Activated CD4-positive, alpha-beta T cell treated with anti-CD3 and anti-CD28 coated beads for 24 hours (primary cell): ENCODE measurements at places on chromosomes 2 and 18.

- DNase-seq = no peak
These were observed 17.9 kb downstream of the B3GNT7 start for GRCh38 chr2:231413456-231413855.

DNA sequence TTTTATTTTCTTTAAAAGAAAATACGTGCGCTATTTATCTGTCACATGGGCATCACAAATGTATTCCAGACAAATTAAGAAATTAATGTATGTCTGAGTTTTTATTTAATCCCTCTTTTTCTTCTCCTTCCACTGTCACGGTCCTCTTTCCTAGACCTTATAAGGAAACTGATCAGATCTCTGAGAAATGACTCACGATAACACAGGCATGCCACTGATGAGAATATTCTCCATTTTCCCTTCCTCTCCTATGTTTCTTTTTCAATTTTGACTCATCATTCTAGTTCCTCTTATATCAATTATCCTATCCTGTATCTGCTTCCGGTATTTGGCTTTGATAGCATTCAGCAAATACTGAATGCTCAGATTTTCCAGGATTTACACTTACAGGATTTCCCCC lies 121.8 kb downstream of the DSC3 start:
- no peak for DNase-seq

DNA sequence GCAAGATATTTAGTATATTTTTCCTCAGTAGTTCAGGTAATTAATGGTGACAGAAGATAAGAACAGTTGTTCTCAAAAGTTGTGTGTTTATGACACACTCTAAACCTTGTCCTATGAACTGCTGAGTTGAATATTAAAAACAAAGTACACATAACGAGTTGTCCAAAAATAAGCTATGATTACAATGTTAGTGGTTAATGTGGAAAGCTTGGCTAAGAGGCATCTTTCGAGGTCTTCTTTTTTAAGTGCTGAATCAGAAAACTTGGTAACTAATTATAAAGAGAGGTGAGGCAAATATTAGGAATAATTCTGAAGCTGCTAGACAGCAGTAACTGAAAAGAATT lies 1088.7 kb downstream of the SUCLG1 start:
- DNase-seq = no peak

DNA sequence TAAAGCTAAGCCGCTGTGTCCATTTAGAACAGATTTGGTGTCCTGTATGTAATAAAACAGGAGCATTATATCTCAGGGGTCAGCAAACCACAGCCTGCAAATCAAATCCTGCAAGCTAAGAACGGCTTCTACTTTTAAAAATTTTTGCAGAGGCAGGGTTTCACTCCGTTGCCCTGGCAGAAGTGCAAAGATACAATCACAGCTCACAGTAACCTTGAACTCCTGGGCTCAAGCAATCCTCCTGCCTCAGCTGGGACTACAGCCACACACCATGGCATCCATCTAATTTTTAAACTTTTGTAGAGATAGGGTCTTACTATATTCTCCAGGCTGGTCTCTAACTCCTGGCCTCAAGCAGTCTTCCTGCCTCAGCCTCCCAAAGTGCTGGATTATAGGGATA lies 28.6 kb upstream of the NPC1 start:
- DNase-seq = no peak

- DNase-seq = no peak
These were observed 1.7 kb downstream of the ECEL1 start for GRCh38 chr2:232485757-232486557.

DNA sequence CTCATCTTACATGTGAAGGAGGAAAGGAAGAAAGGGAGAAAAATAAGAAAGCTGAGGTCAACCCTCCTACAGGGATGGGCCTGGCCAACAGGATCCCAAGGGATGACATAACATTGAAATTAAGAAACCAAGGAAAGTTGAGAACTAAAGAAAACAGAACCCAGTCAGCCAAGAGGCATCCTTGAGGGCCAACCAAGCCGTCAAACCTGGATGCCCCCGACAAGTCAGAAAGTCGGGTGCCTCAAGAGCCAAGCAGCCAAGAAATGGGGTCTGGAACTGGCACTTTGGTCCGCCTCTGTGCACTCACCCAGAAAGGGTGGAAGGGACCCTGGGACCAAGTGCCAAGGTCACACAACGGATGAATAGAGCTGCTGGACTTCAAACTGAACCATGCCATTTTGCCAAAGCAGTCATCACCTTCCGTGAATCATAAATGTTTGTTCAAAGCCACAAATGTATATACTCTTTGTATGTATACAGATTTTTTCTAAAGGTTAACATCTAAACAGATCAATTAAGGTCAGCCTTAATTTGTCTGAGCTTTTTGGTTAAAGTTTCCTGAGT lies 27.0 kb upstream of the PTPN4 start:
- DNase-seq = no peak

GRCh38 chr2:49194701-49195100 lies 40.4 kb upstream of the FSHR start:
- no peak for DNase-seq

DNA sequence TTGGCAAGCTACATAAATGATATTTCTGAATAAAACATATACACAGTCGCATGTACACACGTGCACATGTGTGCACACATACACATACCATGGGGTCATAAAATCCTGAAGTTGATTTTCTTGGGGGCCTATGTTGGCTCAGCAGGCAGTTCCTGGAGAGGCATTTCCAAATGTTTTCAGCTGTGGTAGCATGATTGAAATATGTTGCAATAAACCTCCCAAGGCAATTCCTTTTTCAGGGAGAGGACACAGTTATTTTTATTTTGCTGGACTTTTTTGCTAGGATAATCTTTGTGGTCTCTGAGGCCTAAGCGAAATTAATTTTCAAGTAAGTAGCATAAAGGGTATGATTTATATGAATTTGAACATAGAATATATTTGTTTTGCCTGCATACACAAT lies 126.7 kb upstream of the LTBP1 start:
- no peak for DNase-seq

DNA sequence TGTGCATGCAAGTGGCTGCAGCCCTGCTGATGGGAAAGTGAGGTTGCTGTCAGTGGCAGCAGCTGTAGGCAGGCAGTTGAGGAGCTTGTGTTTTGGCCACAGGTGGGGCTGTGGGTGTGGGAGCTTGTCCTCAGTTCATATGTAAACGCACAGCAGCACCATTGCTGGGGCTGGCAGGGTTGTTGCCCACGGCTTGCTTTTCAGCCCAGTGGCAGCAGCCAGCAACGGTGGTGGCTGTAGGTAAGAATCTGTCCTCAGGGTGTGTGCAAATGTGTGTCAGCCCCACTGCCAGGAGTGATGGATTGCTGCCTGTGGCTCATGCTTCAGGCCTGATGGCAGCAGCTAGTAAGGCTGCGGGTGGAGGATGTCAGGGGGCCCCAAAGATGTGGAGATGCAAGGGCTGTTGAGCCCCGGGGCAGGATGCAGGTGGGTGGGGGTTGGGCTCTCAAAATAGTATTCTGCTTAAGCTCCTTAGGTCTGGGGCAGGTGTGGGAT lies 141.3 kb upstream of the THUMPD2 start:
- no peak for DNase-seq

GRCh38 chr18:61596296-61596695 lies 263.1 kb downstream of the CDH20 start:
- DNase-seq = no peak

DNA sequence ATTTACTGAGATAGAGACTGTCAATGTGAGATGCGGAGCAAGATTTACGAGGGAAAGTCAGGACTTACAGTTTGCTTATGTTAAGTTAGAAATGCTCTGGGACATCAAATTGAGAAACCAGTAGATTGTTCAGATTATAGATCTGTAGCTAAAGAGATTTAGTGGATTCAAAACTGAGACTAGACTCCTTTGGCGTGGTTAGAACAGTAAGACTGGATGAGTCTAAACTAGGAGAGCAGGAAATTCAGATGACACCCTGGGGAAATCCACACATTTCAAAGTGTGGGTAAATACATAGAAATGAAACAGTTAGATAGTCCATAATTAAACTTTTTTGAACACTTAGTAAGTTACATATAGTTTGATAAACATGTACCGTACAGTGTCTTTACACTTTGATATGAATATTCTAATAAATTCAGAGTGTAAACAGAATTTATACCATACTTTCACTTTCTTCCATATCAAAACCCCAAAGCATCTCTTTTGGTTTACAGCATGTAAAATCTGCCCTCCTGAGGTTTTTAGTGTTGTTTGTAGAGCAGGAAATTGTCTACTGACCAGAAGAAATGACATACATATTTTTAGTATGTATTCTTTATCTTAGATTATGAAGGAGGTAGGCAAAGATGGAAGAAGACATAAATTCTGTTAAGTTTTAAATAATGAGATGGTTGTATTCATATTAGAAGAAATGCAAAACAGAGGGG lies 231.5 kb downstream of the NYAP2 start:
- DNase-seq = no peak

DNA sequence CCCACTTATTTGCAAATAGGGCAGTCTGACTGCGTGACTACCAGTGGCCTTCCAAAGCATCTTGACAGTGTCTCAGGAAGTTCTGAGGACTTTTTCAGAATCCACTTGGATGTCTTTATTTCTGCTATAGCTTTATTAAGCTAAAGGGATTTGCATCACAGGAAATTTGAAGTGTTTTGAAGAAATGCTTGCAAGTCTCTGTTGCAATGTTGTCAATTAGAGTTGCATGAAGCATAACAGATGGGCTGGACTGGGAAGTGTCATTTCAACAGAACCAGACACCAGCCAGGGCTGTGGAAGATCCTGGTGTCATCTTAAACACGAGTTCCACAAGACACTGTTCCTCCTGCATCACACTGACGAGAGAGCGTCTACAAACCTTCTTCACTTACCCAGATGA lies 224.5 kb downstream of the EN1 start:
- no peak for DNase-seq

- DNase-seq = no peak
These were observed 15.4 kb downstream of the BCL11A start for GRCh38 chr2:60538101-60538500.

- DNase-seq = no peak
These were observed 182.3 kb downstream of the RDH14 start for GRCh38 chr2:18378020-18378653.

- no peak for DNase-seq
These were observed 66.1 kb downstream of the TMEFF2 start for GRCh38 chr2:192128655-192129054.

GRCh38 chr2:104834431-104835153 lies 19.3 kb upstream of the POU3F3 start:
- no peak for DNase-seq

DNA sequence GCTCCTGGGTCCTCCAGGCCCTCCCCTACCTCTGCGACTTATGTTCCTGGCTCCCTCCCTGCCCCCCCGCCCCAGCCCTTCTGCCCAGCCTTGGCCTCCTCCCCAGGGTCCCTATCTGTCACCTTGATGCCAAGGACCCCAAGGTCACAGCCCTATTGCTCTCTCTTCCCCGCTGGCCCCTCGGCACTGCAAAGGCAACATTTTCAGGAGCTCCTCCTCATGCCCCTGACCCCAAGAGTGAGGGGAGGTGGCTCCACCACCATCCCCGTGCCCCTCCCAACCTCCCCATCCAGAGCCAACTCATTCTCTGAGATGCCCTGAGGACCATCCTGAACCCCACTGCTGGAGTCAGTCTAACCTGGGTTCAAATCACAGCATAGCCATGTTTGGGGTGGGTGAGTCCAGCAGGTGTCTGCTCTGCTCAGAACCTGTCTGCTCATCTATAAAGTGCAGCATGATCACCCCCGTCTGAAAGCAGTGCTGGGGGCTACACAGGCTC lies 11.7 kb downstream of the LIMS2 start:
- DNase-seq = no peak

DNA sequence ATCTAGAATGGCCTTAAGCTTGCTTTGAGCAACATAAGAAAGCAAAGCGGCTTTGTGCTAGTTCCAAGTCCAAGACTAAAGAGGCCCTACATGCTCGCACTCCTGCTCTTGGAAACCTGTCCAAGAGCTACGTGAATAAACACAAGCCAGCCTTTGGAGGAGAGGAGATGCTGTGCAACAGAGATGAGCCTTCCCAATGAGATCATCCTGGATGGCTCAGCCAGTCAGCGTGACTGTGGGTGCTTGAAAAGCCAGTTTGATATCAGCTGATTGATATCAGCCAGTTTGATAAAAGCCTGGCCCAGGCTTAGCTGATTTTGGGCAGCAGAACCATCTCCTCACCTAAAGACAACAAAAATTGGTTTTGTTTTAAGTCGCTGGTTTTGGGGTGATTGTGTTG lies 481.0 kb upstream of the DSEL start:
- no peak for DNase-seq

DNA sequence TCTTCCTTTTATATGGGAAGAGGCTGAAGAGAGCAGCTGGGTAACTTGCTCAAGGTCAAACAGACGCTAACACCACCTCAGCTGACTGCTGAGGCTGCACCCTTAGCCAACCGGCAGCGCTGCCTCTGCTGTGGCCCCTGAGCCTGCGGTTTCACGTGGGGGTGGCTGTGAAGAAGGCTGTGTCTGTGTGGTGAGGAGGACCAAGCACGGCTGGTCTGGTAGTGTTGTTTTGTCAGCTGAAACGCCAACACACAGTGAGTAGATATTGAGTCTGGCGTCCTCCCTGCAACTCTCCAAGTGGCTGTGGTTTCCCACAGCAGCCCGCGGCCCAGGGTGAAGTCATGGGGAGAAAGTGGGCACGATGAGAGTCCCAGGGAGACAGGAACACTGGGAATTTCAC lies 69.6 kb downstream of the THNSL2 start:
- DNase-seq = no peak

DNA sequence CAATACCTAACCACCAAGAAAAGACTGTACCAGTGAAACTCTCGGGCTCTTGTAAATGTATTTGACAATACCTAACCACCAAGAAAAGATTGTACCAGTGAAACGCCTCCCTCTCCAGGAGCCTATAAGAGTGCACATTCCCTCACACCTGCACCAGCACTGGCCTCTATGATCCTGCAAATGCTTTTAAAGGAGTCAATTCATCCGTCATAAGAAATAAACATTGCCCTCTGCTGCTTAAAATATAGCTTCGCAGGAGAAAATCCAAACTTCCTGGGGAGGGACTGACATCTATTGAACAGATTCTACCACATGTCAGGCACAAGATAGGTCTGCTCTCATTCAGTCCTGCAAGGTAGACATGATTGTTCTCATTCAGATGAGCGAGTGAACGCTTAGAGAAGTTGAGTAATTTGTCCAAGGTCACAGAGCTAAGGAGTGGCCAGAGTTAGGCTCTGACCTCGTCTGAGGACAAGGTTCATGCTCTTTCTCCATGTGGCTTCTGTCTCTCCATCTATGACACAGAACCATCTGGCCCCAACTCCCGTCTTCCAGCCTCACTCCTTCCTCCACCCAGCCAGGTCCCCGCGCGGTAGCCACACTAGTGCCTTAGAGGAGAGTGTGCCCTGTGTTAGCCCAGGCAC lies 38.7 kb downstream of the MCFD2 start:
- DNase-seq = no peak

DNA sequence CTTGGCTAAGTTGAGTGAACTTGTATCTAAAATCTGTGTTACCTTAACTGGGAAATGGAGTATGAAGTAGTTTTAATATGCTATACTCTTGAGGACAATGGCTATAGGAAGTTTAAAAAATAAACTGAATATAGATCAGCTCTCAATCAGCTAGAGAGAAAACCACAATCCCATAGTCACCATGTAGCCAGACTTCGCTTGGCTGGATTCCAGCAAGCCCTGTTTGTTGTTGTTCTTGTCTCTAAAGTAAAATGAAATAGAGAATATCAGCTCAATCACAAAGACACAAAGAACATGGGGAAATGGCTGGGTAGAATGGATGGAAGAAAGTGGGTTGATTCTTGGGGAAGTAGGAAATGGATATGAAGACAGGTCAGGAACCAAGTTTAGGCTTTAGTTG lies 234.9 kb downstream of the PHLPP1 start:
- no peak for DNase-seq

- DNase-seq = no peak
These were observed 217.0 kb downstream of the NCK2 start for GRCh38 chr2:105961599-105962146.
